Activated CD8-positive, alpha-beta T cell treated with anti-CD3 and anti-CD28 coated beads, Interleukin-2, amount 10 ng/mL, durations not matched to agents 7 days and 5 days (primary cell): ENCODE measurements at places on chromosomes 7 and 10. TPM values are rescaled to one million over a fixed set of nuclear protein-coding genes. Genes with fewer than 3 reads are reported as not detected.
A peak's percentile ranks its signal among the peaks of the same experiment; 100 is the strongest.

DNA sequence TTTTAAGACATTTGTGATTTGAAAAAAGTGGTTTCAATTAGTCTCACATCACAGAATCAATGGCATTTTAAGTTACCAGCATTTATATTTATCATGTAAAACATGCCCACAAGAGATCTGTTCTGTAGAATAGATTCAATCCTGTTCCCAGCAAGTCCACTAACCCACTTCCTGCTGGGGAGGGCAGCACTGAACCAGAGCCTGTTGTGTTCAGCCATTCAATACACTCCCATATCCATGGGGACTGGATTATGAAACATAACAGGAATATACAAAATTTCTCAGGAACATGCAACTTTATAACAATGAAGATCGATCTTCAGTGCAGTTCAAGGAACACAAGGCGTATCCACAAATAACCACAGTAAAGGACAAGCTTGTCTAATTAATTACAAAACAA lies 24.4 kb upstream of the ANK3 start:
- no peak overlapping the region for H3K27ac ChIP-seq
- H3K4me1 ChIP-seq = no peaks in the 10 kb centered on the region
- H3K27me3 ChIP-seq = no peaks in the 10 kb centered on the region
- no peak overlapping the region for H3K4me3 ChIP-seq
- H3K36me3 ChIP-seq = no peaks in the 10 kb centered on the region

- peaks cover 13% of the 10 kb centered on the region for H3K27me3 ChIP-seq
- DNase-seq = no peak
- no peak overlapping the region for H3K27ac ChIP-seq
- no peaks in the 10 kb centered on the region for H3K36me3 ChIP-seq
- H3K4me1 ChIP-seq = no peaks in the 10 kb centered on the region
Observed at GRCh38 chr10:98062424-98062823, 32.0 kb upstream of the CRTAC1 start.

- no peak overlapping the region for H3K4me3 ChIP-seq
- DNase-seq = no peak
- H3K27ac ChIP-seq = peak overlapping the region; percentile 49
- no peaks in the 10 kb centered on the region for H3K27me3 ChIP-seq
Observed at GRCh38 chr7:956031-956430, 1.6 kb upstream of the ADAP1 start.

GRCh38 chr10:111511751-111512150 lies 434.9 kb downstream of the ADRA2A start:
- H3K4me1 ChIP-seq = no peaks in the 10 kb centered on the region
- H3K4me3 ChIP-seq = no peak overlapping the region
- DNase-seq = no peak
- H3K27me3 ChIP-seq = no peaks in the 10 kb centered on the region
- no peak overlapping the region for H3K27ac ChIP-seq

- H3K36me3 ChIP-seq = peaks cover 24% of the 10 kb centered on the region
- no peaks in the 10 kb centered on the region for H3K27me3 ChIP-seq
- peaks cover 40% of the 10 kb centered on the region for H3K4me1 ChIP-seq
- no peak for DNase-seq
Observed at GRCh38 chr10:110495731-110496552, 1.8 kb upstream of the DUSP5 start.

DNA sequence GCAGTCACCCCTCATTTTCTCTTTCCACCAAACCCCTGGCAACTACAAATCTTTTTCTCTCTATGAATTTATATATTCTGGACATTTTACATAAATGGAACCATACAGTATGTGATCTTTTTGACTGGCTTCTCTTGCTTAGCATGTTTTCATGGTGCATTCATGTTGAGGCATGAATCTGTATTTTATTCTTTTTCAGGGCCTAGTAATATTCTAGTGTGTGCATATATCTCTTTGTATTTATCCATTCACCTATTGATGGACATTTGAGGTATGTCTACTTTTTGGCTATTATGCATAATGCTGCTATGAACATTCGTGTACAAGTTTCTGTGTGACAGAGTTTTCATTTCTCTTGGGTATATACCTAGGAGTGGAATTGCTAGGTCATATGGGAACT lies 78.2 kb downstream of the HACD1 start:
- DNase-seq = no peak
- H3K4me1 ChIP-seq = no peaks in the 10 kb centered on the region
- no peak overlapping the region for H3K4me3 ChIP-seq
- H3K27me3 ChIP-seq = no peaks in the 10 kb centered on the region

DNA sequence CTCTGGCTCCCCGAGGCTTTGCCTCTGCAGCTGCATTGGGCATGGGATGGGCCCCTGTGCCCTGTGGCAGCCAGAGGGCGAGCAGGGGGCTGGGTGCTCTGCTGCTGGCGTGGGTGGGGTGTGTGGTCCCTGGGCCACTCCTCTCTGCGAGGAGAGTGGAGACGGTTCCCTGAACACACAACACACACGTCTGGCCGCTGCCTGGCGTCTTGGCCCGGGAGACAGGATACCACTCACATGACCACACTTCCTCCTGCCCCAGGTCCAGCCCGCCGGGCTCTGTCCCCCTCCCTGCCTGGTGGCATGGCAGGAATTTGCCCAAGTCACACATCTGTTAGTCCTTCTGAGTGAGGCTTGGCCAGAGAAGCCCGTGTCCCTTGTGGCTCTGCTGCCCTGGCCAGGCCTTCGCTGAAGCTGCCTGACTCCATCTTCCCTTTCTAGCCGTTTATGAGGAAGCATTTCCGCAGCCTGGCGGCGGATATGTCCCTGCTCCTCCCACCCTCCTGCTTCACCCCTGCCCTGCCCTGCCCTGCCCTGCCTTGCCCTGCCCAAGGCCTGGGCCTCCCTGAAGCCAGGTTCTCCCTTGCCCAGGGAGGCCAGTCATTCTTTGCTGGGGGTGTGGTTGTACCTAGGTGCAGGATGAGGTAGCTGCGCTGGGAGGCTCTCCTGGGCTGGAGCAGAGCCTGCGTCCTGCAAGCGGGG lies 3.0 kb downstream of the BRI3 start:
- no peak for DNase-seq
- H3K4me3 ChIP-seq = no peak overlapping the region
- H3K27ac ChIP-seq = no peak overlapping the region
- peaks cover 2% of the 10 kb centered on the region for H3K36me3 ChIP-seq
- no peaks in the 10 kb centered on the region for H3K27me3 ChIP-seq

DNA sequence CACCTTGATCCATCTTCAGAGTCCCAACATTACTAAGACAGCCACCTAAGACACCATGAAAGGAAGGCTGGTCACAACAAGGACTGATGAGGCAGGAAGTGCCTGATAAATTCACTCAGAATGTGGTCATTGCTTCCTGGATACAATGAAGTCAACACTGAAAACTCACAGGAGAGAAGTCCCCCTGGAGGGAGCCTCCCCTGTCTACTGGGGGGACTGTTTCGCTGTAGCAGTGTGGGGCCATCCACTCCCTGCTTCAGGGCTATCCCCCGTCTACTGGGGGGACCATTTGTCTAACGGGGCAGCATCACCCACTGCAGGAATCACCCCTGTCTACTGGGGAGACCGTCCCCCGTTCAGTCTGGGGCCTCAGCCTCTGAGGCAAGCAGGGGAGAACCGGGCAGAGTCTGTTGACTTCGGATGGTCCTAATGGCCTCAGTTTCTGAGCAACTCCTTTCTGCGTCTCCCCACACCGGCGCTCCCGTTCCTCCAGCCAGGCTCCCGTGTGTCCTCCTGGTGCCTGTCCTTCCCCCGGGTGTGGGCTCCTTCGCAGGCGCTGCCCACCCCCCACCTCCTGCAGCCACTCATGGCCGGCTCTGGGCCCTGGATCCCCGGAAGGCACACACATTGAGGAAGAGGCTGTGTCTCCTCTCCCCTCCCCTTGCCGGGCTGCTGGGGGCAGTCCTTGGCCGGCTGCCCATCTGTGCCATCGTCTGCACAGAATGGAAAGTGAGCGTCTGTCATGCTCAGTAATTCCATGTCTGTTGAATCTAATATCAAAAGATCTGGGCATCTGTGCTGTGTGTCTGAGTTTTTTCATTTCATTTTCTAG lies 59.9 kb upstream of the DNAJB6 start:
- DNase-seq = peak; percentile 31
- no peak overlapping the region for H3K4me3 ChIP-seq
- H3K27ac ChIP-seq = peak overlapping the region; percentile 71
- H3K4me1 ChIP-seq = peaks cover 23% of the 10 kb centered on the region
- H3K36me3 ChIP-seq = no peaks in the 10 kb centered on the region
- H3K27me3 ChIP-seq = peaks cover 2% of the 10 kb centered on the region

- no peak for DNase-seq
- no peak overlapping the region for H3K4me3 ChIP-seq
- no peaks in the 10 kb centered on the region for H3K27me3 ChIP-seq
- H3K27ac ChIP-seq = no peak overlapping the region
Observed at GRCh38 chr7:96238976-96239766, 82.7 kb downstream of the SLC25A13 start.

DNA sequence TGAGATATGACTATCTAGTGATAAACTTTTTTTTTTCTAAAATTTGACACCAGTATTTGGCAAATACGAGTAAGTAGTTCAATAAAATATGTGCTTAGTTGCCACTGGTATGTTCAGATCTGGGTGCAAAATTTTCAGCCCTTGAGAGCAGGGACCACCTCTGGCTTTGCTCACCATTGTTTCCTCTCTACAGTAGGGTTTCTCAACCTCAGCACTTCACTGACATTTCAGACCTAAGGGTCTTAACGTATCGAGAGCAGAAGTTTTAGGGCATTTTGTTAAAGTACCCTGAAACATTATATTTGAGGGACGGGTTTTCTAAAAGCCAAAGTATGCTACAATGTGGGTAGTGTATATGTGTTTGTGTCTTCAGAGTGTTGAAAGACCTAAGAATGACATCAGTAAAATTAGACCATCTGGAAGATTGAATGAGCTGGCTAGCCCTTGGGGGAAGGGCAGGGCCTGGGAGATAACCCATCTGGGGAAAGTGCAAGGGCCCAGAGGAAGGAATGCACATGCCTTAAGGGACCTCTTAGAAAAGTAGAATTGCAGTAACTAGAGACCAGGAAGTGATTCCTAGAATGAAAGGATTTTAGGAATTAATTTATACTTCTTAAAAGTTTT lies 11.8 kb downstream of the BZW2 start:
- no peaks in the 10 kb centered on the region for H3K27me3 ChIP-seq
- no peak overlapping the region for H3K4me3 ChIP-seq
- peaks cover 18% of the 10 kb centered on the region for H3K36me3 ChIP-seq
- DNase-seq = no peak

GRCh38 chr7:70766109-70766508 lies 365.8 kb upstream of the GALNT17 start:
- peaks cover 4% of the 10 kb centered on the region for H3K4me1 ChIP-seq
- peaks cover 5% of the 10 kb centered on the region for H3K36me3 ChIP-seq
- no peak for DNase-seq

DNA sequence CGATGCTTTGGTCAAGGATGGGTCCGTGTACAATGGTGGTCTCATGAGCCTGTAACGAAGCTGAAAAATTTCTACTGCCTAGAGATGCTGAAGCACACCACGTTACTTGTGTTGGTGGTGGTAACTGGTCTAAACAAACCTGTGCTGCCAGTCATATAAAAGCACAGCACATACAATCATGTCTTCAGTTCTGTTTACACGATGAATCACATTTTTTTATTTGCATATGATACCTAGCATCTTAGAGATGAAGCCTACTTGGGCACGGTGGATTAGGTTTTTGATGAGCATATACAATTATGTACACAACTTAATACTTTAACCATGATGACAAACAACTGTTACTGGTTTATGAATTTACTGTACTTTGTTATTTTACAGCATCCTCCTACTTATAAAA lies 201.0 kb downstream of the ZMYND11 start:
- H3K4me3 ChIP-seq = no peak overlapping the region
- H3K36me3 ChIP-seq = peaks cover 6% of the 10 kb centered on the region
- H3K4me1 ChIP-seq = peaks cover 18% of the 10 kb centered on the region
- no peak overlapping the region for H3K27ac ChIP-seq
- H3K27me3 ChIP-seq = no peaks in the 10 kb centered on the region

GRCh38 chr10:64867501-64867962 lies 1346.3 kb downstream of the REEP3 start:
- H3K36me3 ChIP-seq = no peaks in the 10 kb centered on the region
- no peaks in the 10 kb centered on the region for H3K27me3 ChIP-seq
- no peak for DNase-seq
- no peaks in the 10 kb centered on the region for H3K4me1 ChIP-seq
- no peak overlapping the region for H3K27ac ChIP-seq

- no peak for DNase-seq
- peaks cover 3% of the 10 kb centered on the region for H3K27me3 ChIP-seq
- H3K36me3 ChIP-seq = no peaks in the 10 kb centered on the region
- no peaks in the 10 kb centered on the region for H3K4me1 ChIP-seq
- no peak overlapping the region for H3K27ac ChIP-seq
- H3K4me3 ChIP-seq = no peak overlapping the region
Observed at GRCh38 chr10:23525406-23525805, 86.5 kb downstream of the OTUD1 start.

GRCh38 chr7:33905389-33906032 lies at the start of gene BMPER:
BMPER (plus strand) TSS chr7:33905539; CDS start chr7:33905614, 75 bp downstream.
- peaks cover 54% of the 10 kb centered on the region for H3K27me3 ChIP-seq
- H3K27ac ChIP-seq = no peak within 1 kb of the TSS
- DNase-seq = no peak
- peak within 1 kb of the TSS; percentile 44 for H3K4me3 ChIP-seq

GRCh38 chr7:15485998-15486397 lies 75.8 kb downstream of the AGMO start:
- H3K4me3 ChIP-seq = no peak overlapping the region
- H3K27ac ChIP-seq = no peak overlapping the region
- no peaks in the 10 kb centered on the region for H3K36me3 ChIP-seq
- no peak for DNase-seq
- no peaks in the 10 kb centered on the region for H3K4me1 ChIP-seq

- H3K4me1 ChIP-seq = peaks cover 66% of the 10 kb centered on the region
- H3K27me3 ChIP-seq = no peaks in the 10 kb centered on the region
- DNase-seq = no peak
- H3K27ac ChIP-seq = peak overlapping the region; percentile 69
- no peak overlapping the region for H3K4me3 ChIP-seq
Observed at GRCh38 chr10:72315611-72316385, 38.9 kb downstream of the DNAJB12 start.

DNA sequence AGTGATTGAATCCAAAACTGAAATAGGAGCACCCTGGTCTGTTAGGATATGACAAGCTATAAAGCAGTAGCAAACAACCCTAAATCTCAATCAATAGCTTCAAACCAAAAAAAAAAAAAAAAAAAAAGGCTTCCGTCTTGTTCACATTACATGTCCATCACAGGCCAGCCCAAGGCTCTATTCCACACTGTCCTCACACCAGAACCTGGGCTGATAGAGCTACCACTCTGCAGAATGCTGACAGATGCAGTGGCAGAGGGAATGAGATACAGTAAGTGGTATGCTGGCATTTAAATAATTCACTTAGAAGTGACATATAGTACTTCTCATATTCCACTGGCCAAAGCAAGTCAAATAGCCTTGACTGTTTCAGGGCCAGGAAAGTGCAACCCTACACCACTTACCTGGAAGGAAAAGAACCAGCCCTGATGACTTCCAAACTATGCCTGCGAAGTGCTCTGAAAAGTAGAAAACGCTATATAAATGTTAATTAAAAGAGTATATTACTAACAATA lies 5.8 kb downstream of the CDCA7L start:
- peaks cover 63% of the 10 kb centered on the region for H3K4me1 ChIP-seq
- H3K27ac ChIP-seq = peak overlapping the region; percentile 73
- DNase-seq = no peak
- peaks cover 64% of the 10 kb centered on the region for H3K36me3 ChIP-seq

HOXA9 gene
- not detected for total RNA-seq

CLCN1 gene
- total RNA-seq = 0.13 TPM

OR2A42 gene
- total RNA-seq = not detected

FERD3L gene
- total RNA-seq = not detected

PLAC9 gene
- not detected for total RNA-seq

ADCY1 gene
- 0.29 TPM for total RNA-seq

IL6 gene
- total RNA-seq = 0.65 TPM

AFAP1L2 gene
- total RNA-seq = 4.8 TPM

GPR26 gene
- not detected for total RNA-seq
